ENCODE measurements at places on chromosomes 11 and 22.

- DNase-seq: no peak
These were observed 46.6 kb downstream of the ST14 start for GRCh38 chr11:130206141-130206540.

GRCh38 chr22:23862103-23862502, 4.4 kb downstream of the SLC2A11 start:
- no peak for DNase-seq

DNA sequence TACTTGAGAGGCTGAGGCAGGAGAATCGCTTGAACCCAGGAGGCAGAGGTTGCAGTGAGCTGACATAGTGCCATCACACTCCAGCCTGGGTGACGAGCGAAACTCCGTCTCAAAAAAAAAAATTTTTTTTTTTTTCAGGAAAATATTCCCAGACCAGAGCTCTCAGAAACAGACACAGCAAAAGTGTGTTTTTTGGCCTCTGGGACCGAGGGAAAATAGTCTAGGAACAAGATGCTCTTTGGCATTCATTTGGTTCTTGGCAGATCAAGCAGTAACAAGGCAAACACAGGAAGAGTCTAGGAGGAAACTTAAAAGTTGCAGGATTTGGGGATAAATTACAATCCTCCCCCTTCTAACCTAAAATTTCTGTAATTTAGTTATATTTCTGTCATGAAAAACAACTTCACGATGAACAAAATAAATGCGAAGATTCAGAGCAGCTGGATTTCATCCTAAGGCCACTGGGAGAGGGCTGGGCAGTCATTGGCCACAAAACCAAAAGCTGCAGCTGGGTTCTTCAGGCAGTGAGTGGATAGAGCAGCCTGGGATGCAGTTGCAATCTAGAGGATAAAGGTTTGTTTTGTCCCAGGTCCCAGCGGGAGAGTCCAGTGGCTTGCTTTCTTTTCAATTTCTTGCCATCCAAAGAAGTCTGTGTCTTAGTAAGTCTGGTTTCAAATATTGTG, 19.7 kb downstream of the ATG16L2 start:
- peak; percentile 43 for DNase-seq

GRCh38 chr22:48287031-48287430, 1524.6 kb downstream of the TBC1D22A start:
- DNase-seq: no peak

DNA sequence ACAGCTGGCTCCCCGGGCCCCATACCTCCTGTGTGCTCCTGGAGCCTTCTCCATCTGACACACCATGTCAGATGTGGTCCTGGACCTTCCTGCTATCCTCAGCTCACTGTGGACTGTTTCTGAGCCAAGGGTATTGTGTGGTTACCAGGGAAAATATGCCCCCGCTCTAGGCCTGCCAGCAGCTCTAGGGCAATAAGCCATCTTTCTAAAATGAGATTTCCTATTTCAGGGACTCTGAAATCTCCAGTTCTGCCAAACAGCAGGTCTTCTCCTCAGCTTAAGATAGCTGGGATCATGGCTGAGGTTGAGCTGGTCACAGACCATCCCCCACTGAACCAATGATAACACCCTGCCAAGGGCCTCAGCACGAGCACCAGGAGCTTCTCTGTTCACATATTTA, 227.6 kb downstream of the ST3GAL4 start:
- DNase-seq: no peak

DNA sequence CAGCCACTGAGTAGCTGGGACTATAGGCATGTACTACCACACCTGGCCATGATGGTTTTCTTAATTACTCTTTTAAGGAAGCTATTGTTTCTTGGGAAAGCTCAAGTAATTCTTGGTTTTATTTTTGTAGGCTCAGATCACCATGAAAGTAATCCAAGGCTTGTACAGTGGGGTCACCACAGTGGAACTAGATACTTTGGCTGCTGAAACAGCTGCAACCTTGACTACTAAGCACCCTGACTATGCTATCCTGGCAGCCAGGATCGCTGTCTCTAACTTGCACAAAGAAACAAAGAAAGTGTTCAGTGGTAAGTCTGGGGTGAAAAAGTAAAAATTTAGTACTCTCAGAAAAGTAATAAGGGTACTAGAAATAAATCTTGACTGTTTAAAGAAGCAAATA, 11.3 kb downstream of the RRM1 start:
- DNase-seq: no peak

GRCh38 chr11:68146704-68147474, 25.7 kb upstream of the CHKA start:
- DNase-seq: peak; percentile 15

DNA sequence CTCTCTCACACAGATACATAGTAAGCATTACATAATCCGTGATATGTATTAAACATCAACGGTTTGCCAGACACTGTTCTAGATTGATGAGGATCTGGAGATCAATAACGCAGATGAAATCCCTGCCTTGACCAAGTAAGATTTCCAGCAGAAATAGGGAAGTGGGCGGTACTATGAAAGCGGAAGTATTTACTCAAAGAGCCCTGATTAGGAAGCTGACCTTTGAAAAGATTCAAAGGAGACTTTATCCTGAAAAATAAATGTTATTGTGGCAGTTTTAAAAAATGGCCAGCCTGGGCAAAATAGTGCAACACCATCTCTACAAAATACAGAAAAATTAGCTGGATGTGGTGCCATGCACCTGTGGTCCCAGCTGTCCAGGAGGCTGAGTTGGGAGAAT, 26.8 kb downstream of the GAB2 start:
- no peak for DNase-seq

DNA sequence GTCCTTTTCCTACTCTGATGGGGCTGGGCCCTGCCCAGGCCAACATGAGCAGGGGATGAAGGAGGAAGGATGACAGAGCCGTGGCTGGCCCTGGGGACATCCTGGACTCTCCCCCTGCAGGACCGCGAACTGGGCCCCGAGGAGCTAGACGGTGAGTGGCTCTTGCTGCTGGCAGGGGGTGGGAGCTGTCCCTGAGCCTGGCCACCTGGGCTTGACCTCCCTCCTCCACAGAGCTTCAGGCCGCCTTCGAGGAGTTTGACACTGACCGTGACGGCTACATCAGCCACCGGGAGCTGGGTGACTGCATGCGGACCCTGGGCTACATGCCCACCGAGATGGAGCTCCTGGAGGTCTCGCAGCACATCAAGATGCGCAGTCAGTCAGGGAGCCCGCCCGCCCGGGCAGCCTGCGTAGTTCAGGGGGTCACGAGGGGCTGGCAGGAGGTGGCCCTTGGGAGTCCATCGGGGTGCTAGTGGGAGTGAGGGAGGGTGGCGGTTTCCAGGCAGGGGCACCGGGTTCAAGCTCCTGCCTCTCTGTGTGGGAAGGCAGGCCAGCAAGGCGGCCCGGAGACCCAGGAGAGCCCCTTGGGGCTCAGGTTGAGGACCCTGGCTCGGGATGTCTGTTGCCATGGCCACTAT, 1.0 kb downstream of the CABP4 start:
- DNase-seq: no peak

DNA sequence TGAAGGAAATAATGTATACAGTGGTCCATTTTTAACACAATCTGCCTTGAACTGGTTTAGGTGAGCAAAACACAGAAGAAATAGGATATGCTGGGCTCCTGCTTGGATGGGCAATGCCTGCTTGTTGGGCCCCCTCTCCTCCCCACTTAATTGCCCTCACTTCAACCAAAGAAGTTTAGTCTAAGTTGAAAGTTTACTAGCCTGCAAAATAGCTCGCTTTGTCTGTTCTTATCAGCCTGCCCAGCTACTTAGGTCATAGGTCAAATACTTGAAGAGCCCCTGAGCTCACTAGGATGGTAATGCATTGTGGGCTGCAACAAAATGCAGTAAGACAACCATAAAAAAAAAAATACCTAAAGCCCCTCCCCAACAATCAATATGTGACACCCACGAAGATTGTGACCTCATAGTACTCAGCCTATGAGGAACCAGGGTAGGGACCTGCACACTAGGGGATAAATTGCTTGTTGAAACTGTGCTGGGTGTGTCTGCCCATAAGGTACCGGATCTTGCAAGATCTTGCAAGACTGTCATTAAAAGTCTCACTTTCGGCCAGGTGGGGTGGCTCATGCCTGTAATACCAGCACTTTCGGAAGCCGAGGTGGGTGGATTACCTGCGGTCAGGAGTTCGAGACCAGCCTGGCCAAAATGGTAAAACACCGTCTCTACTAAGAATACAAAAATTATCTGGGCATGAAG, 10.9 kb downstream of the DRICH1 start:
- no peak for DNase-seq

- peak; percentile 33 for DNase-seq
These were observed 14.7 kb downstream of the GGA1 start for GRCh38 chr22:37623075-37624016.

DNA sequence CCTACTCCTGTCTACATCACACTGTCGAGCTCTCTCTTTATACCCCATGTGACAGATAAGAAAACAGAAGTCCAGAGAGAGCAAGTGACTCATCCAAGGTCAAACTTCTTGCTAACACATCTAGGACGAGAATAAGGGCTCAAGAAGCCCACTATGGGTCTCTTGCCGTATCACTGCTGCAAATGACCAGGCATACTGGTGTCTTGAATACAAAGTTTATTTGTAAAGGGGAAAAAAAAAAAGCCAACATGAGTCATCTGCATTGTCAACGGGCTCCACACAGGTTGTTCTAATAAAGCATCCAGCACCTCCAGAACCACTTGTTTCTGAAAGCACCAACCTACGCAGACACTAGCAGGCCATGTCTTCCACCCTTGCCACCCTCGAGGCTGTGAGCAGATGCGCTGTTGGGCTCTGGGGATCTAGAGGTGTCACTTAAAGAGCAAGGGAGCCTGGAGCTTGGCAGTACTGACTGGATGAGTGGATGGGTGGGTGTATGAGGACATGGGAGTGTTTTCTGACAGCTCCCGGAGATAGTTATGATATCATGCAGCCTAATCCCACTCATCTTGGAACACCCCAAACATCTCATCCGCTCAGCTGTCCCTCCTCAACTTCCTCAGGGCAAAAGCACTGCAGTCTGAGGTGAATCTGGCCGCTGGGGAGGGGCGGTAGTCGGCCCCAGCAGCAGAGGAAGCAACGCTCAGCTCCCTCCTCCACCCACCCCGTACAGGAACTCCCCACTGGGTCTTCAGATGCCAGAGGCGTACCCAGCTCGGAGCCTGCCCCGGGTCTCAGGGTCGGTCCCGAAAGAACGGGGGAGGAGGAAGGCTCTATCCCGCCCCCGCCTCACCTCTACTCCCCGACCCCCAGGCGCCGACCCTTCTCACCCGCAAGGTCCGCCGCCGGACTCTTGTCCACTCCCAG, 1.0 kb downstream of the SMCO4 start:
- DNase-seq: peak; percentile 12

DNA sequence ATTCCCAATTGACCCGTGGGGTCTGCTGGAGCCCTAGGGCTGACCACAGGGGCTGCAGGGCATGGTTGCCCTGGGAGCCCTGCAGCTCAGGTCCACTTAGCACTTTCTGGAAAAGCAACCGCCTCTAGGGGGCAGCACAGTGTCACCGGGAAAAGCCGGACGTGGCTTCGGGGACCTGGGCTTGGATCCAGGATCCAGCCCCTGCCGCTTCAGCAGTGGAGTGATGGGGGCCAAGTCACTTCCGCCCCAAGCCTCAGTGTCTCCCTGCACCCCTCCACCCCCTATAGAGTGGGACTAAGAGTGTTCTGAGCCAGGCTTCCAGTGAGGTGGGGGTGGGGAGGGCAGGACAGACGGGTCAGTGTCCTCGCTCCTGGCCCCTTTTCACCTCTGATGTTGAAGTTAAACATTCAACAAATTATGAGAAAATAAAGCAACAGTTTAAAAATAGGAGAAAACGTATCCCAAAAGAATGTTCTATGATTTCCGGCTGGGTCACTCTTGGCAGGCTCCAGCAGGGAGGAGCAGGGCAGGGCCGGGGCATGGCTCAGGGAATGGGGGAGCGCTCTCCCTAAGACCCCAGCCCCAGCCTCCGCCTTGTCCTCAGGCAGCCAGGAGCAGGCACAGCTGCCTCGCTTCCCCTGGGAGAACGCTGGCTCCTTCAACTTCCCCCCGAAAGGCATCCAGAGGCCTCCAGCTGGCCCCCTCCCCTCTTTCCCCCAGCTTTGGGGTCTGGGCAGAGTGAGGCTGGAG, 96.5 kb upstream of the FGF3 start:
- no peak for DNase-seq

DNA sequence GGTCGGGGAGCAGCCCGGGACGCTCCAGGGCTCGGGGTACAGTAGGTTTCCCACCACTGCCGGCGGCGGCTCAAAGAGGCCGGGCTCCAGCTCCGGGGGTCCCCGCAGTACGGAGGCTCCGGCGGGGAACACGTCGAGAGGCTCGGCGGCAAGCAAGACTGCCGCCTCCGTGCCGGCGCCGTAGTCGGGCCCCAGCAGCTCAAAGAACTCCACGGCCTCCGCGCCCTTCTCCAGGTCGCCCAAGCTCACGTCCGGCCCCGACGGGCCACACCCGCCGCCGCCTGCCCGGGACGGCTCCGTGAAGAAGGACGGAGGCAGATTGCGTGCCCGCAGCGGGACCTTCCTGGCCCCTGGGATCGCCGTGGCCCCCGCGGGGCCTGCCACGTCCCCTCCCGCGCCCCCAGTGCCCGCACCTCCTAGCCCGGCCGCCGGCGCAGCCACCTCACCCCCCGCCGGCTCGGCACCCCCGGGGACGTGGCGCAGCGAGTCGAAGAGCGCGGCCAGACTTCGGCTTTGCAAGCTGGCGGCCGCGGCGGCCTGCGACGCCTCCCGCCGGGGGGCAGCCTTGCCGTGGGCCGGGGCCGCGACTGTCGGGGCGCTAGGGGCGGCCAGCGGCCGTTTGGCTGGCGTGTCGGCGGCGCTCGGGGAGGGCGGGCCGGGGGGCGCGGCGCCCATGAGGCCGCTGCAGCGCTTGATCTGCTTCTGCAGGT, 775 bp downstream of the FAM181B start:
- DNase-seq: peak; percentile 67

- DNase-seq: no peak
These were observed 109.0 kb downstream of the OSBP2 start for GRCh38 chr22:30803679-30804078.

- no peak for DNase-seq
These were observed 28.6 kb downstream of the ADAMTS15 start for GRCh38 chr11:130476922-130477491.

DNA sequence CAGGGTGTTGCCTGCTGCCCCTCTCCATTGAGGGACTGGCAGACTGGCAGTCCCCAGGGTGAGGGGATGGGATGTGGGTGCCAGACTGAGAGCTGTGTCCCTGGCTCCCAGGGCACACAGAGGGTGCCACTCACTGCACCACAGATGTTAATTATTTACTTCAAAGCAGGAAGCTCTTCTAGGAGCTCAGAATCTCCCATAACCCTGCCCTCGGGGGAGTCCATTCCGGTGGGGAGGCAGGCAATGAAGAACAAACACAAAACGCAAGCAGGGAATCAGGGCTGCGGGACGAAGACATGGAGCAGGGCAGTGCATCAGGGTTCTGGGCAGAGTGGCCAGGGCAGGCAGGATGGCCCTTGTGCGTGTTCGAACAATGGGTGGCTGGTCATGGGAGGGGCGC, 24.4 kb upstream of the FLRT1 start:
- no peak for DNase-seq

DNA sequence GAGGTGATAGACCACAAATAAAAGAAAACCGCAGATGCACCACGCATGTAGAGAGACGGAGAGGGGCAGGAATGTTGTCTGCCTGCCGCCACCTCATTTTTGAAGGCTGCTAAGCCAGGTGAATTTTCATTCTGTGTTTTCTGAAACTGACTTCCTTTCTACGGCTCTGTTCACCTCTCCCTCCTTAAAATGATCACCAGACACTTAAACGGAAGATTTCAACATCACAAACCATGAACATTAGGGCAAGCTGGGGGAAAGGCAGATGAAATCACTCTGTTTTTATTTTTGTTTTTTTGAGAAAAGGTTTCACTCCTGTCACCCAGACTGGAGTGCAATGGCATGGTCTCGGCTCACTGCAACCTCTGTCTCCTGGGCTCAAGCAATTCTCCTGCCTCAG, 232.4 kb downstream of the MIAT start:
- no peak for DNase-seq
